Cardiac muscle cell (in vitro differentiated cells and primary cell): ENCODE measurements at places on chromosomes 4 and X.

- no peak for DNase-seq
These were observed 33.3 kb upstream of the PRDX4 start for GRCh38 chrX:23633834-23634580.

DNA sequence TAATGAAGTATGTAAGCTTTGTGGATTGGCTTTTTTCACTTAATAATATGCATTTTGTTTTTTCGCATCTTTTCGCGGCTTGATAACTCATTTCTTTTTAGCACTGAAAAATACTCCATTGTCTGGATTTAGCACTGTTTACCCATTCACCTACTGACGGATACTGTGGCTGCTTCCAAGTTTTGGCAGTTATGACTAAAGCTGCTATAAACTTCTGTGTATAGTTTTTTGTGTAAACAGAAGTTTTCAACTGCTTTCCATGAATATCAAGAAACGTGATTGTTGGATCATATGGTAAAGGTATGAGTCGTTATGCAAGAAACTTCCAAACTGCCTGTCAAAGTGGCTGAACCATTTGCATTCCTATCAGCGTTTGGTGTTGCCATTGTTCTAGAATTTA, 87.6 kb downstream of the BMP3 start:
- DNase-seq = no peak

- peak; percentile 7 for DNase-seq
These were observed 4.3 kb downstream of the GIMD1 start for GRCh38 chr4:106364282-106364681.

- DNase-seq = no peak
These were observed 201.8 kb upstream of the GK2 start for GRCh38 chr4:79609817-79610216.

- DNase-seq = no peak
These were observed 71.8 kb downstream of the TMA16 start for GRCh38 chr4:163566257-163566796.

DNA sequence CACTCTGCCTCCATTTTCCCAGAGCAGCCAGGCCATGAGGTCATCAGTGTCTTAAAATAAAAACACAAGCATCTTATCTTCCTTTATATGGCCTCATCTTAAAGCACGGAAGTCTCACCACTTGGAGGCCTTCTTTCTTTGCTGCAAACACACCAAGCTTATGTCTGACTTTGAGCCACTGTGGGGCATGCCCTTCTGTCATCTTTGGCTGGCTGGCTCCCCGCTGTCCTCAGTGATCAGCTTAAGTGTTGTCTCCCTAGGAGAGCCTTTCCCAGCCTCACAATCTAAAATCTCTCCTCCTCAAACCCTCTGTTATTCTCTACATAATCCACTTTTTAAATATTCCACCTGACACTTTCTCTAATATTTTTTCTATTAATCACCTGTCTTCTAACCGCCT, 191.6 kb upstream of the TTC29 start:
- DNase-seq = no peak
